Immature natural killer cell (primary cell): ENCODE measurements at places on chromosomes 6 and 20.
A peak's percentile ranks its signal among the peaks of the same experiment; 100 is the strongest.

GRCh38 chr20:5141615-5142014 is 14.8 kb downstream of the CDS2 start:
- H3K27me3 ChIP-seq: no peaks in the 10 kb centered on the region
- no peak overlapping the region for H3K27ac ChIP-seq
- no peak overlapping the region for H3K4me3 ChIP-seq
- no peak for DNase-seq
- H3K36me3 ChIP-seq: no peaks in the 10 kb centered on the region
- peaks cover 57% of the 10 kb centered on the region for H3K4me1 ChIP-seq

DNA sequence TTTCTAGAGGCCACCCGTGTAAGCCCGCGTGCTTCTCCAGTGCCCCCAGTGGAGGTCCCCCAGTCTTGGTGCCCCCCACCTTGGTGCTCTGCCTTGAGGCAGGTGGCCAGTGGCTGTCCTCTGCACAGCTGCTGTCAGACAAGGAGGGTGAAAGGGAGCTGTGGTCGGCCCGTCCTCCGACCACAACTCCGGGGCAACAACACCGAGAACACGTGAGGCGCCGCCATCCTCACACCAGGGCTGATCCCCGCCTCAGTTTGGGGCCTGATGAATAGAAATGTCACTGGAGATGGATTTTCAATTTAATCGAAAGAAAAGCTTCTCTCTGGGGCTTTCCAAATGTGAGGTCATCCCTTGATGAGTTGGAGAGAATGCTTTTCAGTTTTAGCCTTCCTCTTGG is 304.6 kb downstream of the CDH4 start:
- H3K4me3 ChIP-seq: no peak overlapping the region
- H3K36me3 ChIP-seq: no peaks in the 10 kb centered on the region
- H3K4me1 ChIP-seq: no peaks in the 10 kb centered on the region
- peaks cover 2% of the 10 kb centered on the region for H3K27me3 ChIP-seq
- no peak for DNase-seq

- H3K36me3 ChIP-seq: peaks cover 11% of the 10 kb centered on the region
- H3K27ac ChIP-seq: no peak overlapping the region
- no peak for DNase-seq
- H3K4me3 ChIP-seq: no peak overlapping the region
Measured at GRCh38 chr20:4797275-4797674, 75.6 kb downstream of the PRND start.

DNA sequence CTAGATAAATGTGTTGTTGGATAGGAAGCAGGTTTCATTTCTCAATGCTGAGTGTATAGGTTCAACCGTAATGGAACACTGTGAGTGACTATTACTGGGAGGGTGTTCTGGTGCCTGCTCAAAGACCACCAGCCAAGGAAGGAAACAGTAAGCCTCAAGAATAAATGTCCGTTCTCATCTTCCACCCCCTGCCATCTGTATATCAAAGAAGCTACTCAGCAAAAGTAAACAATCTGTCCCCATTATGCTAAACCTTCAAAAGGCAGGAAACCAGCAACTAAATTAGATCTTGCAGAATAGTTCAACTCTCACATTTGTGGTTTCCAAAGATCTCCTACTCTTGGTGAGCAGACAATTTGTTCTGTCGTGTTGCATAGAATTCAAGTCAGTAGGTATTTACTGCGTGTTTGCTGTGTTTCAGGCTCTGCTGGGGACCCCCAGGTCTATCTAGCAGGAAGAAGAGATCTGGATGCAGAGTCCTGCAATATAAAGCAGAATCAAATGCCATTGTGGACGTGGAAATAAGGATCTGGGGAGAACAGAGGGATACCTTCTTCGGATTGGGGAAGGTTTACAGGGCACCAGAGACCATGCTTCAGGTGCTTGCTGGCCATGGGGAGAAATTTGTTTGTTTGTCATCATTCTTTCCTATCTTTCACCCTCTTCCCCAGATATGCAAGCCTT is 87.3 kb downstream of the SCML4 start:
- peak overlapping the region; percentile 66 for H3K4me3 ChIP-seq
- H3K27me3 ChIP-seq: no peaks in the 10 kb centered on the region
- peaks cover 89% of the 10 kb centered on the region for H3K4me1 ChIP-seq
- peak; percentile 39 for DNase-seq
- H3K36me3 ChIP-seq: peaks cover 30% of the 10 kb centered on the region

- peaks cover 8% of the 10 kb centered on the region for H3K36me3 ChIP-seq
- no peak overlapping the region for H3K27ac ChIP-seq
- H3K27me3 ChIP-seq: no peaks in the 10 kb centered on the region
- DNase-seq: no peak
Measured at GRCh38 chr6:142838821-142839685, 105.9 kb downstream of the HIVEP2 start.

- no peak overlapping the region for H3K4me3 ChIP-seq
- H3K36me3 ChIP-seq: peaks cover 18% of the 10 kb centered on the region
- no peak for DNase-seq
- H3K4me1 ChIP-seq: no peaks in the 10 kb centered on the region
- peaks cover 4% of the 10 kb centered on the region for H3K27me3 ChIP-seq
Measured at GRCh38 chr20:35215066-35215956, 11.2 kb upstream of the MMP24 start.

DNA sequence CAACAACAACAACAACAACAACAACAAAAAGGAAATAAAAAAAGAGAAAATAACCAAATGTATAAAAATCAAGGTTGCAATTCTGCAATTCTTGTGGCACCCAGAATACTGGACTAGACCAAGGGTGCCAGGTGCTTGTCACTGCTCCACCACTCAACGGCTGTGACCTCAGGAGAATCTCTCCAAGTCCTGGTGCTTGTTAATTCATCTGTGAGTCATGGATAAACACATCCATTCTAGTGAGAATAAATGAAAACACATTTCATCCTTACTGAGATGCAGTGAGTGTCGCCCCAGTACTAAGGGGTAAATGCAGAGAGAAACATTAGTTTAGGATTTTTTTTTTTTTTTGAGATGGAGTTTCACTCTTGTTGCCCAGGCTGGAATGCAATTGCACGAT is 32.0 kb downstream of the HLA-C start:
- no peaks in the 10 kb centered on the region for H3K4me1 ChIP-seq
- DNase-seq: no peak
- H3K36me3 ChIP-seq: no peaks in the 10 kb centered on the region
- H3K27me3 ChIP-seq: peaks cover 20% of the 10 kb centered on the region
- H3K4me3 ChIP-seq: no peak overlapping the region
